ENCODE measurements at places on chromosomes 13 and 19.

- no peak for DNase-seq
Observed at GRCh38 chr13:82565201-82565600, 1317.1 kb downstream of the SLITRK1 start.

- DNase-seq: no peak
Observed at GRCh38 chr13:110129076-110129475, 177.9 kb downstream of the COL4A1 start.

DNA sequence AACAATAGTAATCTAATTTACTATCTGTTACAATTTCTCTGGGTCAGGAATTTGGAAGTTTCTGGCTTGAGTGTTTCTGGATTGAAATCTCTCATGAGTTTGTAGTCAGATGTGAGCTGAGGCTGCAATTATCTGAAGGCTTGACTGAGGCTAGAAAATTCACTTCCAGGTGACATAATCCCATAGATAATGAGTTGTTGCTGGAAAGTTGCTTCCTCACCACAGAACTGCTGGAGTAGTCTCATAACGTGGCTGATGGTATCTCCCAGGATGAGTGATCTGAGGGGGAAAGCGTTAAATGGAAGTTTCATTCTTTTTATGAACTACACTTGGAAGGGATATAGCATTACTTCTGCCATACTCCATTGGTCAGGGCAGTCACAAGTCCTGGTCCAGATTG, 15.3 kb upstream of the FPR3 start:
- no peak for DNase-seq

- no peak for DNase-seq
Observed at GRCh38 chr19:3969435-3970312, 1.2 kb downstream of the DAPK3 start.

DNA sequence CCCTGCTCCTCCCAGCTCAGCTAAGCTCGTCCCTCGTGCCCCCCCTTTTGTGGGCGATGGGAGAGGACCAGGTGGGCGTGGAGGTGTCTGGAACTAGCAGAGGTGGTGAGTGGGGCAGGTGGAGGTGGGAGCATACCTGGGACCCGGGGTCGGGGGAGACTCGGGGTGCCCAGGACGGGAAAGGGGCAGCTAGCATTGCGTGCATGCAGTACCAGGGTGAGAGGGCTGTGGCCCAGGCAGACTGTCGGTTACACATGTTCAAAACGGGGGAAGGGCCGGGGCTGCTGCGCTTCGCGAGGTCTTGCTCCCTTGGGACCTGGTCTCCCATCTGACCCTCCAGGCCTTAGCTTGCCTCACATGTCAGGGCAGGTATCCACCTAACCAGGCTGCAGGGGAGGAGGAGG, 9.1 kb downstream of the TLE5 start:
- DNase-seq: no peak

Measured in mucosa of gallbladder (tissue), 1 donor.